ENCODE measurements at places on chromosomes 12 and 14. TPM values are rescaled to one million over a fixed set of nuclear protein-coding genes. Genes with fewer than 3 reads are reported as not detected.

- no peak for DNase-seq
Observed at GRCh38 chr12:21521541-21521940, 4.6 kb upstream of the SPX start.

DNA sequence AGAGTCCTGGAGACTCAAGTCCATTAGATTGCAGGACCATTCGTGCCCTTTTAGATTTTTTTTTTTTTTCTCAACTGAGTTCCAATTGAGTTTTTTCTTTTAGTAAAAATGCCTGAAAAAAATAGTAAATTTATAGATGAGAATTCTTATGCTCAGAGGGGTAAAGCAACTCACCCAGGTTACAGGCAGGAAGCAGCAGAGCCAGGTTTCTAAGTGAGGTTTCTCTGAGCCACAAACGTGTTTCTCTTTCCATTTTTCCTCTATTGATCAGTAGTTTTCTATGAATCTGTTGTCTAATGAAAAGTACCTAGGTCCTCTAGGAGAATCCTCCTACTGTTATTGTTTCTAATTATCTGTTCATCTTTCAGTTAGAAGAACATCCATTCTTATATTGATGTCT, 66.4 kb upstream of the C12orf71 start:
- DNase-seq, result no peak

ALDH2 gene
- polyA plus RNA-seq, result 284 TPM

ANG gene
- 11.0 TPM for polyA plus RNA-seq

TAS2R9 gene
- polyA plus RNA-seq, result not detected

All from right cardiac atrium (tissue), 5 donors.